Suppressor macrophage (primary cell): ENCODE measurements at places on chromosomes 1 and 21.

- DNase-seq: no peak
Observed at GRCh38 chr1:29946057-29946456, 709.7 kb downstream of the PTPRU start.

GRCh38 chr1:228018961-228019721 lies 12.3 kb downstream of the WNT3A start:
- no peak for DNase-seq

DNA sequence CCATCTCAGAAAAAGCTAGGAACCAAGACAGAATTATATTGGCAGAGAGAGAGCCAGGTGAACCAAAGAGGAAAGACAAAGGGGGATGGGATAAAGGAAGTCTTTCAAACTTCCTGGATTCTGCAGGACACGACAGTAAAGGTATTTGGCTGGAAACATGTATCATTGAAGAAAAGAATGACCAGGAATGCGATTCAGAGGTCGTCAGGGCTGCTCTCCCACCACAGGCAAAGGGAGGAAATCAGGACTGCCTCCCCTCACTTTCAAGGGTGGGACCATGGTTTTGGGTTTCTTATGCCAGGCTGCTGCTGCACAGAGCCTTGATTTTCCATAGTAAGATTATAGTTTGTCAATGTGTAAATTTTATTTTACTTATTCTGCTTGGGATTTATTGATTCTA lies 848.8 kb downstream of the BRINP3 start:
- no peak for DNase-seq

GRCh38 chr1:12436345-12436658 lies 181.7 kb downstream of the DHRS3 start:
- no peak for DNase-seq

DNA sequence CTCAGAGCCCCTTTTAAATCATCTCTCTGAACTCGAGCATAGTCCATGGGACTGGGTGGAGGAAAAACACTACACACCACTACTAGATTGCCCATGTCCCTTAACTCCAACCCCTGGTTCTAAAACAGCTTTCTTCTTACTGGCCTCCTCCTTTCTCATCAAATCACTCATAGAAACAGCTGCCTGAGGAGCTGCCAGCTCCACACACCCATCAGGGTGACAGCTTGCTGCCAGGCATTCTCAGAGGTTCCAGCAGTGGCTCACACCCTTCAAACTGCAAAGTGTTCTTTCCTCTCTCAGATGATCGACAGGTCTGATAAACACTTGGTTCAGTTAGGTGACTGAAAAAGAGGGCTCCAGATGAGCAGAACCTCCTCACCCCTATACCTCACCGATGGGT lies 543.0 kb upstream of the PLXNA2 start:
- no peak for DNase-seq

GRCh38 chr1:31669786-31670592 lies 25.3 kb upstream of the PEF1 start:
- DNase-seq: peak; percentile 65

DNA sequence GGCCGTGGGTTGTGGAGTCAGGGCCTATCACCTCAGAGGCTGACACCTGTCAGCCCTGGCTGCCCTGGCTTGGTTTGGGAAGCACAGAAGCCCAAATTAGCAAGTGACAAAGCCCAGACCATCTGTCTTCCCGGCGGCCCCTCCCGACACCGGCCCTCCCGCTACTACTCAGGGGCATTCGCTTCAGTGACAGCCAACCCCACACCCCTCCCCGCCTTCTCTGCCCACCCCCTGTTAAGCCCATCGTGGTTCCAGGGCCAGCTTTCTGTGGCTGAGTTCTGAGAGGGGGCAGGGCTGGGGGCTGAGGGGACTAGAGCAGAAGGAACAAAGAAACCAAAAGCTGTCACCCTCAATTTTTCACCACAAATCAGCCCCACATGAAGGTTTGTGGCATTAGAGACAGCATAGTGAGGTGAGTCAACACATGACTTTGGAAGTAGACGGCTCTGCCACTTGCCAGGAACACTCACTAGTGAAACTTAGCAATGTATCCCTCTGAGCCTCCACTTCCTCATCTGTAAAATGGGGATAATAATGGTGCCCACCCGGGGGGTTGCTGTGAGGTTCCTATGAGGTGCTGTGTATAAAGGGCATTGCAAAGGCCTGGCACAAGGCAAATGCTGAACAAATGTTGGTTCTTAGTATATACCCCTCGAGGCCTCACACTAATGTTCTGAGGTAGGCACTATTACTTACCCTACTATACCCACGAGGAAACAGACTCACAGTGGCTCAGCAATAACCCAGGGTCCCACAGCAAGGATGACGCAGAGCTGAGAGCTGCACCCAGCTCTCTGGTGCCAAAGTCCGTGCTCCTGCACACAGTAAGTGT lies 5.2 kb upstream of the TNNI1 start:
- no peak for DNase-seq

- peak; percentile 31 for DNase-seq
Observed at GRCh38 chr1:185674201-185674600, 60.0 kb upstream of the HMCN1 start.

DNA sequence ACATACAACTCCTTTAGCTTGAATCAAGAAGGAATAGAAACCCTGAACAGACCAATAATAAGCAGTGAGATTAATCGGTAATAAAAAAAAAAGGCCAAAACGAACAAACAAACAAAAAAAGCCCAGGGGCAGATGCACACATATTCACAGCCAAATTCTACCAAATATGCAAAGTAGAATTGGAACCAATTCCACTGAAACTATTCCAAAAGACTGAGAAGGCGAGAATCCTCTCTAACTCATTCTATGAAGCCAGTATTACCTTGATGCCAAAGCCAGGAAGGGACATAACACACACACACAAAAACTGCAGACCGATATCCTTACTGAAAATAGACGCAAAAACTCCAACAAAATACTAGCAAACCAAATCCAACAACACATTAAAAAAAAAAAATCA lies 161.6 kb downstream of the ASTN1 start:
- no peak for DNase-seq

- DNase-seq: no peak
Observed at GRCh38 chr1:34319218-34319617, 142.5 kb downstream of the C1orf94 start.

DNA sequence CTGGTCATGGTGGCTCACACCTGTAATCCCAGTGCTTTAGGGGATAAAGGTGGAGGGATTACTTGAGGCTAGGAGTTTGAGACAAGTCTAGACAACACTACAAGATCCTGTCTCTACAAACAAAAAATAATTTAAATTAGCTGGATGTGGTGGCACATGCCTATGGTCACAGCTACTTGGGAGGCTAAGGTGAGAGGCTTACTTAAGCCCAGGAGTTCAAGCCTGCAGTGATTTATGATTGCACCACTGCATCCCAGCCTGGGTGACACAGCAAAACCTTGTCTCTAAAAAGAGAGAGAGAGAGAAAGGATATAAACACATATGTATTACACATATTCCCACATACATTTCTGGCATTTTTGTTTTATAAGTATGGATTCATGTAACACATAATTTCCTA lies 325.2 kb downstream of the DUSP10 start:
- DNase-seq: no peak

GRCh38 chr1:167364826-167365225 lies 144.1 kb downstream of the POU2F1 start:
- DNase-seq: no peak

GRCh38 chr1:94675373-94675772 lies 133.8 kb upstream of the F3 start:
- DNase-seq: no peak

- DNase-seq: no peak
Observed at GRCh38 chr1:51281807-51282206, 45.7 kb downstream of the RNF11 start.
